ENCODE measurements at places on chromosomes 6 and 20.

DNA sequence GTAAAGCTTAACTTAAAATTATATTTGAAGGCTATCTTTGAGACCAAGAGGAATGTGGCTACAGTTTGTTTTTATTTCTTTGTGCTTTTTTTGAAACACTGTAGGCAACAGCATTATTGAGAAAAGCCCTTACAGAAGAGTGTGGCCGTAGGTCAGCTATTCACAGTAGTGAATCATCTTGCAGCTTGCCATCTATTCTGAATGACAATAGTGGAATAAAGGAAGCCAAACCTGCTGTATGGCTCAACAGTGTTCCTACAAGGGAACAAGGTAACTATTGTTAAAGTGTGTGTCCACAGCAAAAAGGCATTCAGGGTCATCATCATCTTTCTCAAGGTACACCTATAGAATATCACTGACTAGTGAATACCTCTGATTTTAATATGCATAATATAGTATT, 88.5 kb downstream of the KIZ start:
- DNase-seq = no peak

GRCh38 chr6:1251198-1252155, 60.4 kb upstream of the FOXQ1 start:
- DNase-seq = no peak

GRCh38 chr6:141829566-141830360, 303.0 kb upstream of the GJE1 start:
- no peak for DNase-seq

DNA sequence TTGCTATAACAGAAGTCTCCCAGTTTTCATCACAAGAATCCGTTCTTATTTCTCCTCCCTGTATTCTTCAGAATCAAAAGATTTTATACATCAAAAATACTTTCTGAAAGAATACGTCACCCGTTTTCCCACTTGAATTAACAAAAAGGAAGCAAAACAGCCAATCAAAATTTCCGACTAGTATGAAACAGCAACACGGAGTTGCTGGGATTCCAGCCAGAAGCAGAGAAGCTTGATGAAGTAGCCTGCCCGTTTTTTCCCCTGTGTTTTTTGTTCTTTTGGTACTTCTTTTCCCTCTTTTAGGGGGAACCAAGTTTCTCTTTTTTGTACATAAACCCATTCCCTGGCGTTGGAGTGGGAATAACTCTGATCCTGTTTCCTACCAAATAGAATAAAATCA, 14.6 kb downstream of the TXLNB start:
- no peak for DNase-seq

DNA sequence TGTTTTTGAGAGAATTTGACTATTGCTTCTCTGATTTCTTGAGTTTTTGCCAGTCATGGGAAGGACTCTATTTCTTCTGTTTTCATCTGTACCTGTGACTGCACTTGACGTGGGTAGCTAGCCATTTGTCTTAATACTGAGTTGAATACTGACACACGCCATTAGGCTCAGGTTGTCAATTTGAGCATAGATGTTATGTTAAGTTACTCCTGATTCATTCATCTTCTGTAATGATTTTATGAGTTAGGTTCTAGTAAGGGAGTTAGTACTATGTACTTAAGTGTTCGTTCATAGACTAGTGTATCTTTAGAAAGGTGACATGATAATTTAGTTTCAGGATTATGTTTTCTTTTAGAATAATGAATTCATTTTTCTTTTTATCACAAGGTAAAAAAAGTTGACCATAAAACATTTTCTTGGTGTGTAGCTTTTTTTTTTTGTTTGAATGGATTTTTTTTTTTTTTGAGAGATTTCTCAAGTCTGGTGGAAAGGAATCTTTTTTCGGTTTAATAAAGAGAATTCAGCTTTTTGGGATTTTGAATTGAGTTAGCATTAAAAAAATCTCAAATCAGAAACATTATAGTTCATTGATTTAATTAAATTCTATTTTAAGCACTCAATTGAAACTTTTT, 1.7 kb downstream of the AFDN start:
- no peak for DNase-seq

DNA sequence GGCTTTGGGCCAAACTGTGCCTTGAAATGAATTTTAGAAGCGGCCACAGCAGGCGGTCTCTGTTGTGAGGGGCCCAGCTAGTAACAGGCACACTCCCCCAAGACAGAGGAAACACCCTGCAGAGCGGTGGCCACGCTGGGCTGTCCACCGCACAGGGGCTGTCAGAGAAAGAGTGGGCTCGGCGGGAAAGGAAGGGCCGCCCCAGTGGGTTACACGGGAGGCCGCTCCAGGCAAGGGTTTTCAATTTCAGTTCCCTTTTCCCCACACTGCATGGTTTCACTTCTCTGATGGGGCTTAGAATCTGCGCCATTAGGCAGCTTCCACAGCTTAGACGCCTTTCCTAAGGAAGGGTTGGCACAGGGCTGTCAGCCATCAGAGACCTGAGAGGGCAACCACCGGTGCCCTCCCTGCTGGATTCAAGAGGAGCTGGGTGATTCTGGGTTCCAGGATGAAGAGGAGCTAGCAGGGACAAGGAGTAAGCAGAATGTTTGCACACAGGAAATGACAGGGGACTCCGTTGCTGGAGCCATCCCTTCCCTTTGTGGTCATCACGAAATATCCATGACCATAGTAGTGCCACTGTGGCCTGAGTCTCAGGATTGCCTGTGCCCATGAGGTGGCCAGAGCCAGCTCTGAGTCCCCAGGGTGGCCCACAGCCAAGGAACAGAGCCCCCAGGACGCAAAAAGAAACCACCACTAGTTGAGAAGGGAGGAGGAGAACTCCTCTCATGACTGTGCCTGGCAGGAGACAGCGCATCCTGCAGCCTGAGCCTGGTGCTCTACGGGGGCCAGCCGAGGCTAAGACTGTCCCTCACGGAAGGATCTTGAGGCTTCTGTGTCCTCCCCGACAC, 282.7 kb downstream of the NRN1 start:
- DNase-seq = peak; percentile 19

- DNase-seq = no peak
Observed at GRCh38 chr6:99467509-99468106, 42.5 kb upstream of the PNISR start.

DNA sequence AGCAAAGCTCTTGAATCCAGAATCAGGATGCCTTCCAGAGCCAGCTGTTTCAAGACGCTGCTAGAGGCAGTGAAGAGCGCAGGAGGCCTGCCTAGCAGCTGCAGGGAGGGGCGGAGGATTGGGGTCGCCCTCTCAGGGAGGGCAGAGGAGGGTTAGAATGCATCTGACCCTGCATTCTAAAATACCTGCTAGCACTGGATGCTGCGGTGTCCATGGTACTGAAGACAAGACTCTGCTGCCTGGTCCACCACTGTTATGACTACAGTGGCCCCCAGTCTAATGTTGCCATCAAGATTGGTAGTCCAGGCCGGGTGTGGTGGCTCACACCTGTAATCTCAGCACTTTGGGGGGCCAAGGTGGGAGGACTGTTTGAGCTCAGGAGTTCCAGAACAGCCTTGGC, 193.7 kb upstream of the PROKR2 start:
- no peak for DNase-seq

DNA sequence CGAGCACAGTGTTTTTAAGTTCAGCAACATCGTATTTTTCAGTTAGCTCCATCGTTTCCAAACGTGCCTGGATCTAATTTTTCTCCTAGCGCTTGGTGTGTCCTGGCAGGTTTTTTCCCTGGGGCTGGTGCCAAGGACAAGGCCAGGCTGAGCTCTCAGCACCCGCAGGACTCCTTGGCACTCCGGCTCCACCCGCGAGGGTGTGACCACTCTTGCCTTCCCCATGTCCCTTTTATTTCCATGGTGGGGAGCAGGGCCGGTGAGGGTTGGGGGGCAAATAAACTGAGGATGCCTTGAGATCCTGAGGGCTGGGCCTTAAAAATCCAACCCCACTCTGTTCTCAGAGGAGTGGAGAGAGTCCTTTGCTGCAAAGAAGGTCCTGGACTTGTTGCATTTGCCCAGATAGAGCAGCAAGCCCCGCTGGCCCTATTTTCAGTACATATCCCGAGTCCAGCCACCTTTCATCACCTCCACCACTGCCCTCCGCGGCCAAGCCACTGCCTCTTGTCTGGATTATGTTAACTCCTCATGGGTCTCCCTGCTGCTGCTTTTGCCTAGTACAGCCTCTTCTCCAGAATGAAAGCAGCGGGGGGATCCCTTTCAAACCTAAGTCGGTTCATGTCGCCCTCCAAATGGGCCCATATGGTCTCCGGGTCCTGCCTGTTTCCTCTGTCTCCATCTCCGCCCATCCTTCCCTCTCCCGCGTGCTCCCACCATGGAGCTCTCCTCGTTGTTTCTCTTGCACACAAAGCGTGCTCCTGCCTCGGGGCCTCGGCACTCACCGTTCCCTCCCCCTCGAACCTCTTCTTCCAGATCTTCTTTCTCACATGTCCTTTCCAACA, 4.5 kb upstream of the RAB44 start:
- DNase-seq = no peak

DNA sequence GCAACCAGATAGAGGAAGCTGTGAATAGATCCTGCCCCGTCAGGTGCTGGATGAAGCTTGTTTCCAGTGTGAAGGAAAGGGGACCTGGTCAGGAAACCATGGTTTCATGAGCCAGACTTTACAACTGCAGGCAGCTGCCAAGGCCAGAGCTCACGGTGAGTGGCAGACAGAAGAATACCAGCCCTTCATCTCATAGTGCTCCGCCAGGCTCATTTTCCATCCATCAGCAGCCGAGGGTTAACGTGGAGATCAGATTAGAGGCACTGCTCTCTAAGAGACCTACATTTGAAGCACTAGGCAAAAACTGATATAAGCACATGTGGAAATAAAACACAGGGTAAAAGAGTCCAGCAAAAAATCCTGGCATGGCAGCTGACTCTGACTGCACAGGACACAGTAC, 172.4 kb downstream of the CD24 start:
- DNase-seq = no peak
